ENCODE measurements at places on chromosomes 3 and 15.

GRCh38 chr15:85631018-85631417 lies 163.7 kb downstream of the KLHL25 start:
- DNase-seq: no peak

- DNase-seq: no peak
Observed at GRCh38 chr3:145673838-145674237, 487.1 kb downstream of the PLOD2 start.

- DNase-seq: peak; percentile 74
Observed at GRCh38 chr3:177724020-177724638, 526.8 kb upstream of the TBL1XR1 start.

- no peak for DNase-seq
Observed at GRCh38 chr3:45748068-45748467, 48.3 kb downstream of the SLC6A20 start.

- no peak for DNase-seq
Observed at GRCh38 chr15:52143873-52144272, 31.3 kb upstream of the BCL2L10 start.

DNA sequence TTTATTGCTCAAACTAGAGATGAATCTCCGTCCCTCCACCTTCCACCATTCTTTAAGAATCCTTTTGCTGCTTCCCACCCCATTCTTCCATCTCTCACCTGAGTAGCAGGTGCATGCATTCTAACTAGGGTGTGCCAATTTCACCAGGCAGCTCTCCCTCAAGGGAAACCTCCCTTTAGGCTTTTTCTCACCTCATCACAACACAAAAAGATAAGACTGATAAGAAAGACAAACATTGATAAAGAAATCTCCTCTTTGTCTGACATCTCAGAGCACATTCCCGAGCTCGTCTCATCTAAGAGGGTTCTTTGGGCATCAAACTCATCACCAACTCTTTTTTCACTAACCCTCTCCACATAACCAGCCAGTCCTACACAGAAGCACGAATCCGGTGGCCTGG lies 23.0 kb downstream of the MB21D2 start:
- no peak for DNase-seq

DNA sequence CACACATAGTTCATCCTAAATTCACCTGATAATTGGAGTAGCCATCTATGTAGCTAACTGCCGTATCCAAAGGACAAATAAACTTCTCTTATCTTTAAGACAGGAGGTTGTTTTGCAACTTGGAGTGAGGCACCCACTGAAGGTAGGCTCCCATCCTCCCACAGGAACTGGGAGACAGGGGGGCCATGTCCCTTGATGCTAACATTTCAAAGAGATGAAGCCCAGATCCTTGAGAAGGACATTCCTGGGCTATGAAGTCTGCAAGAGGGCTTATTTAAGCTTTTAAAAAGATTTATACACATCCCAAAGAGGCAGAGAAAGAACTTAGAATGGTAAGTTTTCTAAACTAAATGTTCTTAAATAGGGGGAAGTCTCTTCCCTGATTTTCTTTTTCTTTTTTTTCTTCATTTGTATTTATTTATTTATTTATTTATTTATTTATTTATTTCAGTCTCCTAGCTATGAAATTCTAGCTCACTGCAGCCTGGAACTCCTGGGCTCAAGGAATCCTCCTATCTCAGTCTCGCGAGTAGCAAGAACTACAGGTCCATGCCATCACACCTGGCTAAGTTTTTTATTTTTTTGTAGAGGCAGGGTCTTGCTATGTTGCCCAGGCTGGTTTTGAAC lies 12.8 kb upstream of the MOBP start:
- DNase-seq: no peak

Measured in muscle of back (tissue), 13 donors.